Ovary (tissue), 10 donors: ENCODE measurements at places on chromosomes 6 and 20. TPM values are rescaled to one million over a fixed set of nuclear protein-coding genes. Genes with fewer than 3 reads are reported as not detected.

- H3K4me1 ChIP-seq = peaks cover 3% of the 10 kb centered on the region
- H3K4me3 ChIP-seq = no peak overlapping the region
- H3K27ac ChIP-seq = no peak overlapping the region
- H3K36me3 ChIP-seq = no peaks in the 10 kb centered on the region
- no peak for DNase-seq
Observed at GRCh38 chr6:112939563-112939962, 592.4 kb downstream of the RFPL4B start.

DNA sequence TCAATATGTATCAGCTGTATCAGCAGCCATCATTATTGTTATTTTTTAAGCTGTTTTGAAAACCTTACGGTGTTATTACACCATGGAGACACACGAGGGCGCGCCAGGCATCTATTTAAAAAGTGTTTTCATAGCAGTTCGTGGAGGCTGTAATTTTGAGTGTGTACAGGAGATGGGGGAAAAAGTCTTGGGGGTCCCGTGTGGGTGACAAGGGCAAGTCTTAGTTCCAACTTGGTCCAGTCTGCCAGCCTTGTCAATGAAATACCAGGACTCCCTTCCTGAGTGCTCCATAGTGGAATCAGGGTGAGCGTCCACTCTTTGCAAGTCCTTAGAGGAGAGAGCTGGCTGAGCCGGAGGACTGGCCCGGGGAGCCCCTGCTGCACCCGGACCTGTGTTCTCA, 43.3 kb downstream of the SLC2A10 start:
- no peak overlapping the region for H3K27ac ChIP-seq
- H3K4me1 ChIP-seq = no peaks in the 10 kb centered on the region
- no peaks in the 10 kb centered on the region for H3K27me3 ChIP-seq
- DNase-seq = peak; percentile 43
- no peak overlapping the region for H3K4me3 ChIP-seq

DNA sequence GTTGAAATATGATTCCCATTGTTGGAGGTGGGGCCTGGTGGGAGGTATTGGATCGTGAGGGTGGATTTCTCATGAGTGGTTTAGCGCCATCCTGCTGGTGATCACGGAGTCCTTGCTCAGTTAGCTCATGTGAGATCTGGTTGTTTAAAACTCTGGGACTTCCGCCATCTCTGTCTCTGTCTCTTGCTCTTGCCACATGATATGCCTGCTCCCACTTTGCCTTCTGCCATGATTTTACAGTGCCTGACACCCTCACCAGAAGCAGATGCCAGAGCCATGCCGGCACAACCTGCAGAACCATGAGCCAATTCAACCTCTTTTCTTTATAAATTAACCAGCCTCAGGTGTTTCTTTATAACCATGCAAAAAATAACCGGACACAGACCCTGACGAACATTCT, 44.7 kb upstream of the ZFP64 start:
- H3K36me3 ChIP-seq = no peaks in the 10 kb centered on the region
- no peak for DNase-seq
- no peaks in the 10 kb centered on the region for H3K4me1 ChIP-seq
- H3K27me3 ChIP-seq = no peaks in the 10 kb centered on the region
- H3K27ac ChIP-seq = no peak overlapping the region

The SLC32A1 gene
- total RNA-seq = not detected

DNA sequence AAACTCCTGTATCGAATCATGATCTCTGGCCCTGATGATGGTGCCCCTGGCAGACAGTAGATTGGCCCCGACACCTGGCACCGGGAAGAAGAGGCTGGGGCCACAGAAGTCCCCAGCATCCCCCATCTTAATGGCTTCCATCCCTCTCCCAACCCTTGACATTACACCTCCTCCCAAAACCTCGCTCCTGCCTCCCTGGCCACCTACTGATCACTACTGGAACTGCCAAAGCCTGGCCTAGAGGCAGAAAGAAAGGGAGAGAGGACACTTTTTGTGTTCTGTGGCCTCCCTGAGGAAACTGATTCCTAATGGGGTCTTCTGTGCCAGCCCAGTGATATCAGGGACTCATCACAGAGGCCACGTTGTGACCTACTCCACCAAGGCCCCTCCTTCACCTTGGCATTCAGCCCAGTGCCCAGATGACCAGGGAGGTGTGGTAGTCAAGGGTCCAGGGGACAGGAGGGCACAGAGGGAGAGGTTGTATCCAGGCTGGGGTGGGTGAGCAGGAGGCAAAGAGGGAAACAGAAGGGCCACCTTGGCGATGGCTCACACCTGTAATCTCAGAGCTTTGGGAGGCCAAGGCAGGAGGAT, 6.1 kb downstream of the C20orf173 start:
- H3K4me1 ChIP-seq = no peaks in the 10 kb centered on the region
- no peak overlapping the region for H3K4me3 ChIP-seq
- no peaks in the 10 kb centered on the region for H3K36me3 ChIP-seq
- no peak for DNase-seq

GRCh38 chr20:23152902-23153301, 66.8 kb upstream of the CD93 start:
- DNase-seq = no peak
- peaks cover 9% of the 10 kb centered on the region for H3K4me1 ChIP-seq
- H3K27me3 ChIP-seq = no peaks in the 10 kb centered on the region
- no peak overlapping the region for H3K4me3 ChIP-seq
- H3K27ac ChIP-seq = no peak overlapping the region

GRCh38 chr6:131916847-131917246, 34.3 kb downstream of the CCN2 start:
- H3K4me1 ChIP-seq = no peaks in the 10 kb centered on the region
- H3K27me3 ChIP-seq = no peaks in the 10 kb centered on the region

The ACOT8 gene
- 19.1 TPM for total RNA-seq

- no peak for DNase-seq
- no peak overlapping the region for H3K27ac ChIP-seq
- no peaks in the 10 kb centered on the region for H3K36me3 ChIP-seq
Observed at GRCh38 chr6:123321020-123321419, 315.7 kb downstream of the TRDN start.

The MPC1 gene
- total RNA-seq = 46.1 TPM

DNA sequence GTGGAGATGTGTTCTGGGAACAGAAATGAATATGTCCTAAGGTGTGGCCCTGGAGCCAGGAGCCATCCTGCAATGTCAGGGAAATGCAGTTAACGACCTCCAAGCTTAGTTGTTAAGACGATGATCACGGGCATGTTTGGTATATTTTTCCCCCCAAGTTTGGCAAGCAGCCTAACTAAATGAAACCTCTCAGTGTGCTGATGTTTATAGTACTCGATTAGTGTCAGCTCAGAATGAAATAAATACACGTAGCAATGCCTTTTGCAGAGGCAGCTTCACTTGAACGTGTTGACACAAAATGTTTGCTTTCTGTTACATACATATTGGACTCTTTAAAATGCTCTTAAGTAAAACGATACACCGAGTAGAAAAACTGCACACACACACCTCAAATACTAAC, 76.2 kb upstream of the OLIG3 start:
- no peaks in the 10 kb centered on the region for H3K27me3 ChIP-seq
- H3K36me3 ChIP-seq = no peaks in the 10 kb centered on the region
- H3K27ac ChIP-seq = no peak overlapping the region
- H3K4me3 ChIP-seq = no peak overlapping the region
